ENCODE measurements at places on chromosomes 2 and 18.
A peak's percentile ranks its signal among the peaks of the same experiment; 100 is the strongest.

GRCh38 chr18:55869556-55870501, 281.8 kb upstream of the TCF4 start:
- DNase-seq = no peak

GRCh38 chr2:76296438-76296837, 585.7 kb upstream of the GCFC2 start:
- no peak for DNase-seq

DNA sequence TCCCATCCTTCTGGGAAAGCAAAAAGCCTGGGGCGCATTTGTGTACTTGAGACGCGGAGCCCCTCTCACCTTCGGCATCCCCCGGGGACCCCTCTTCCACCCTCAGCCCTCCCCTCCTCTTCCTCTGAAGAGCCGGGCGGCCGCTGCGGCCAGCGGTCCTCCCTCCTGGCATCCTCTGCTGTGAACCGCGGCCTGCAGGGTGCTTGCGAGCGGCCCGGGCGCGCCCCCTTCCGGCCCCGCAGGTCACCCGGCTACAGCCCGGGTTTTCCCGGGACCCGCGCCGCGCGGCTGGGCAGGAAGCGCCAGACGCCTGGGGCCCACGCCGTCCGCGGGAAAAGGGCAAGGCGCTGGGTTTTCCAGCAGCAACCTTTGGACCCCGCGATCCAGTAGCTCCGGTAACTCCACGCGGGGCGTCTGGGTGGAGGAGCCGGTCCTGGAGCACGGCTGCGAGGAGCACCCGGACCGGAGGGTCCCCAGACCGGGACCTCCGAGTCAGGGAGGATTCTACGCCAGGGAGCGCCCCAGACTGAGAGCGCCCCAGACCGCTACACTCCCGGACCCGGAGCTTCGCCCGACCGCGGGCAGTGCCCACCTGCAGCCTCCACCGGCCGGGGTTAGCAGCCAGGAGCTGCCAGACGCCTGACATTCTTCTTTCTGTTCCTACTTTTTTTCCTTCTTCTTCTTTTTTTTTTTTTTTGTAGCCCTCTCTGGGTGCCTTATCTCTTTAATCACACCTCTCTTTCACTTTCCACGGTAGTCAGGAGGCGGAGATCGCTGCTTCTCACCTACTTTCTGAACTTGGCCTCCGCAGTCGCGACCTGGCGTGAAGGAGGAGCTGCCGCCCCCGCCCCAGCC, at the start of gene IL18R1:
Gene IL18R1, plus strand, starts transcription at position 271 of the 855 bp plus-strand sequence. CDS start 6,865 bp downstream, outside the sequence.
- DNase-seq = peak; percentile 56

GRCh38 chr2:198587741-198588140, 783.3 kb downstream of the PLCL1 start:
- DNase-seq = no peak

- DNase-seq = no peak
These were observed 16.1 kb upstream of the STAT4 start for GRCh38 chr2:191166756-191167445.

- no peak for DNase-seq
These were observed 242.6 kb upstream of the FBXO11 start for GRCh38 chr2:48148841-48149430.

GRCh38 chr2:163625632-163626031, 110.2 kb downstream of the FIGN start:
- DNase-seq = no peak

GRCh38 chr18:71583252-71583651, 960.9 kb downstream of the CBLN2 start:
- no peak for DNase-seq

DNA sequence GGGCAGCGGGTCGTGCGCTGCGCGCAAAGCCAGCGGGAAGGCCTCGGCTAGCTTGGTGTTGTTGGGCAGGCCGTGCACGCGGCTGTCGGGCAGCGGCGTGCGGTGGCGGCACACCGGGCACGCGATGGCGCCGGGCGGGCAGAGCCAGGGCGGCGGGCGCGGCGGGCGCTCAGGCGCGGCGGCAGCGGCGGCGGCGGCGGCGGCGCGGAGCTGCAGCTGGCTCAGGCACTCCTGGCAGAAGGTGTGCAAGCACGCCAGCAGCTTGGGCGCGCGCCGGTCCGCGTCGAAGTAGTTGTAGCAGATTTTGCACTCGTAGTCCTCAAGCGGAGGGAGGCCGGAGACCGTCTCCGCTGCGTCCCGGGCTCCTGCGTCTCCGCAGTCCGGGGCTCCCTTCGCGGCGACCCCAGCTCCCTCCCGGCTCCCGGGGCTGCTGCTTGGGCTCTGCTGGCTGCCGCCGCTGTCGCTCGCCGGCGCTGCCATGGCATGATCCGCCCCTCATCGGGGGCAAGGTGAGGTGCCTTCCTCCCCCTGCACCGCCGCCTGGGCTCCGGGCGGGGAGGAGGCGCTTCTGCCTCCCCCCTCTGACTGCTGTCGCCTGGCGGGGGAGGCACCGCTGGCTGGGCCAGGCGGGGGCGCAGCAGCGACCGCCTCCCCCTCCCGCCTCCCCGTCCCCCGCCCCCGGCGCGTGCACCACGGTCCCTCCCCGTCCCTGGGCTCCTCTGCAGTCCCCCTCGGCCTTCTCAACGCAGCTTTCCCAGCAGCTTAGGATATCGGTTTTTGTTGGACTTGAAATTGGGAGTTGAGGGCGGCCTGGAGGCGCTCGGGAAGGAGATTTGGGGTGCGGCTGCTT, 21.0 kb upstream of the PAX3 start:
- DNase-seq = no peak

- DNase-seq = no peak
These were observed at the start of gene CLIP4 for GRCh38 chr2:29114946-29115609. CLIP4 (plus strand) TSS chr2:29115415; CDS start chr2:29121389, 5,974 bp downstream.

DNA sequence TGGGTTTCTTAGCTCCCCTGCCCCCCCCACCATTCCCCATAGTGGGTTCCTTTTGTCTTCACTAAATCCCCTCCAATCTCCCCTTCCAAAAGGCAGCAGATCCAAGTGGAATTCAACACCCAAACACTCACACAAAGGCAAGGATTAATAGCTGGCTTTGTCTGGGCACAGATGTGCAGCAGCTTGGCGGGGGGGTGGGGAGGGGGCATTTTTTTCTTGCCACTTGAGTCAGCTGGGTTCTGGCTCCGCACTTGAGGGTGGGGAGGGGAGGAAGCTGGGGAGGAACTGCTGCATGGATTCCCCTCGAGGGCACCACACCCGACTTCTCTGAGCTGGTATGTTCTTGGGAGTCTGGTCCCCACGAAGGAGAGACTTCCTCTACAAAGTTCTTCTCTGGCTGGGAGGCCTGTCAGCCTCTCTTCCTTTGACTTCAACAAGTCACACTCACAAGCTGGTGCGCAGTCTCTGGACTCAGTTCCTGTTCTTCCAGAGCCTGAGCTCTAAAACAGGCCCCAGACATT, 36.0 kb downstream of the SERTAD2 start:
- no peak for DNase-seq

- DNase-seq = no peak
These were observed 87.1 kb upstream of the LYPD1 start for GRCh38 chr2:132757002-132757589.

- DNase-seq = no peak
These were observed 11.8 kb downstream of the CHPF start for GRCh38 chr2:219531639-219532377.

GRCh38 chr2:122748552-122749011, 993.1 kb downstream of the TSN start:
- DNase-seq = no peak

GRCh38 chr2:160352500-160352899, 141.1 kb downstream of the RBMS1 start:
- DNase-seq = no peak

DNA sequence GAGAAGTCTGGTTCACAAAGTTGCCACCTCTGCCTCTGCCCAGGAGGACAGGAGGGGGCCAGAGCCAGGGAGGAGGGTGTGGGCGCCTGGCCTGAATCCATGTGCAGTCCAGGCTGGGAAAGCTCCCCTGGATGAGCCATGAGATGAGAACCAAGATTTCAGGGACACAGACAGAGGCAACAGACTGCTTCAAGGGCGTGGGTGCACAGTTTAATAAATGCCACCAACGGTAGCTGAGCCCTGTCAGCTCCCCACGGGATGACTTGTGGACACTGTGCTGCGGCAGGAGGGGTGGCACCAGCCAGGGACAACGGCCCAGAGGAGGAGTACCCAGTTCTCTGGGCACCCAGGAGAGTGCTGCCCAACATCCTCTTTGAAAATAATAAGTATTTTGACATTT, 15.2 kb downstream of the CAPG start:
- DNase-seq = no peak

DNA sequence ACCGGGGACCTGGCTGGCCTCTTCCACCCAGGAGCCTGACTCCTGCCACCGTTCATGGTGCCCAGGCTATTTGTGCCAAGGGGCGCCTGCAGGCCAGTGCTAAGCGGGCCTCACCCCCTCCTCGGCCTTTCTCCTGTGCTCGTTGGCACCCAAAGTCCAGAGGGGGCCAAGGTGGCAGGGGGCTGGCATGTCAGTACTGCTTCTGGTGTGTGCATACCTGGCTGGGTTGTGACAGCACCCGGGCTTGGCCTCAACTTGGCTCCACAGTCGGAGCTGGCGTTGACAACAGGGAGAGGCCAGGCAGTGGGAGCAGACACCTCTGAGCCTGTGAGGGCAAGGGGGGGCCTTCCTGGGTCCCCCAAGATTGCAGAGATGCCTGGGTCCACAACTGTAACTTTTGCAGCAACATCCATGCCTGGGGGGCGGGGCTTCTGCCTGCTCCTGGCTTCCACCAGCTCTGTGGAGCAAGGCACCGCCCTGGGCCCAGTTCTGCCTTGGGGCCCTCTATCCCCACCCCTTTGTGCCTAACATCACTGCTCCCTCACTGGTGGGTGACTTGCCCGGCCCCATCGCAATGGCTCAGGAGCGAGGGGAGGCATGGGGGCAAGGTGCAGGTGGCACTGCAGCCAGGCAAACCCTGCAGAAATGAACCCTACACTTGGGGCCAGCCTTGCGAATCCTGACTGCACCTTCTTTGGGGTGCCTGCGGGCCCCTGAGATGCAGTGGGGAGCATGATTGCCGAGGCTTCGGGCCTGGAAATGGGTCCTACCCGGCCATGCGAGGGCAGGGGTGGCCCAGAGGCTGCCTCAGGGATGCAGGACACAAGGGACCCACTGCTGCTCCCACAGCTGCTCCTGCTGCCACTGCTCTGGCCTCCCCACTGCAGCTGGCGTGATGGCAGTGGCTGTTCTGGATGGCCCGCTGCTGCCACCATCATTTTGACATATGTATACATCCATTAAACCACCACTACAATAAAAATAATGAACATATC, 35.9 kb downstream of the PTPN4 start:
- no peak for DNase-seq

DNA sequence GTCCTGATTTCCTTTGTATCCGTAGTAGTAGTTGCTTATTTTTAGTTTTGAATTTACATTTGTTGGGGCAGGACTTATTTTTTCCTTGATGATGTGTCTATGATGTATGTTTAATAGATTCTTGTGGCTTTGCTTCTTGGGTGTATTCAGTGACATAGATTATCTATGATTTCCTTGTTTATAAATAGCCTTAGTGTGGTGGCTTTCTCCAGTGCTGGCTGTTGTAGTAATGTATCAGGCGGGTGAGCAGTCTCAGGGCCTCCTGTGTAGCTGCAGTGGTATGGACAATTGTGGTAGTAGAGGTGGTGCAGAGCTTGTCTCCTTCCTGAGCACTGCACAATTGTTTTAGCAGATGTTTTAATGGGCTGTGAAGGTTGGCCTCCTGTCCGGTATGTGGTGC, 60.5 kb downstream of the SMCHD1 start:
- no peak for DNase-seq

- DNase-seq = no peak
These were observed 42.8 kb downstream of the METTL8 start for GRCh38 chr2:171390941-171391516.

- DNase-seq = no peak
These were observed 23.8 kb downstream of the SERTAD2 start for GRCh38 chr2:64629875-64630274.

GRCh38 chr2:221569871-221570270, 2.2 kb downstream of the EPHA4 start:
- DNase-seq = no peak

- peak; percentile 73 for DNase-seq
These were observed 19.6 kb downstream of the ANO7 start for GRCh38 chr2:241208058-241208457.

- no peak for DNase-seq
These were observed 495.8 kb downstream of the NRXN1 start for GRCh38 chr2:50535971-50536759.

- no peak for DNase-seq
These were observed 4.5 kb upstream of the SLC4A5 start for GRCh38 chr2:74347742-74348141.

DNA sequence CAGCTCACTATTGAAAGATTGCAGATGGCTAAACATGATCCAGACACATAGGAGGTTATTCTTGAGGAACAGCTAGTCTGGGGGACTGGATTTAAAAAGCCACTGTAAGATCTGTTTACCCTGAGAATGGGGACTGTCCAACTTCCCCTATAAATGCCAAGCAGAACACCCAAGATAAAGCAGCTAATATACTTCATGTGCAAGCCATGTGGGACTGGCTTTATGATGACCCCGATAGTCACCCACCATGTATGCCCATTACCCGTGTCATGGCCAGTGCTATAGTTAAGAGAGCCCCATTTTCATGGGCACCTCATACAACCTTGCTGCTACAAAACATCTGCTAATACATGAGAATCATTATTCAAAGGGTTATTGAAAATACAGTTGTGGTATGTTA, 16.0 kb downstream of the YPEL5 start:
- no peak for DNase-seq

DNA sequence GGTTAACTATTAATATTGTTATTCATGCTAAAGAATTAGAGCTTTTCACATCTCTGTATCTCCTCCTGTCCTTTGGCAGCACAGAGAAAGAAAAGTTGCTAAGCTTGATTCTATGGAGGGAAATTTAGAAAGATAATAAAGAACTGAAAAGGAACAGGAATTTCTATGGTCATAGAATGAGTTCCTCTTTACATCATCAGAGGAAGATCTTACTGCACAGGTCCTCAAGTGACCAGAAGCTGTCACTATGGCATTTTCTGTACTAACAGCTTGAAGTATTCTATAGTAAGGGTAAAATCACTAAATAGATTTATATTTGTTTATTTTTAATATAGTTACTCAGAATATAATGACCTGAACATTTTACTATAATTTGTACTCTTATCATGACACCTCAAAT, 6.0 kb upstream of the PRKD3 start:
- DNase-seq = no peak

- DNase-seq = no peak
These were observed 136.1 kb downstream of the TMEM200C start for GRCh38 chr18:5759194-5759593.

DNA sequence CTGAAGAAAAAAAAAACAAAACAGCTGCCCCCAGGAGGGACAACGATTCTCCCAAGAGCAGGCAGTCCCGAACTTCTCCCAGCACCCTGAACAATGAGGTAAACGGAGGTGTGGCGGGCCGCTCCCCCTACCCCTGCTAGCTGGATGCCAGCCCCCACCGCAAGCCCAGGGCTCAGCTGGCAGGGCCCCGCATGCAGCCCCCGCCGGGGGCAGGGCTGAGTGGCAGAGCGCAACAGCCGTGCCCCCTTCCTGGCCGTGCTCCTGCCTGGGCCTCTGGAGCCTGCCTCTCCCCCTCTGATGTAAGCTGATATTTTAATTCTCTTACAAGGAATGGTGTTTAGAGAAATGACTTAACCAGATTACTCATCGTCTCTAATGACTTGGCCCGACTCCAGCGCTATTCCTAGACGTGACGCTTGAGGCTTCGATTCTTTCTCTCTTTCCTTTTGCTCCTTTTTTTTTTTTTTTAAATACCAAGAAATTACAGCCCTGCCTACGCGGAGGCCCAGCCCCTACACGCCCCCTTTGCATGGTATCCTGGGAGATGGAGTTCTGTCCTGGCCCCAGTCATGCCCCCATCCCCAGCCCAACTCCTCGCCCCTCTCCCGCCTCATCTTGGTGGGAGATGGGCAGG, 4.6 kb upstream of the ARID5A start:
- peak; percentile 61 for DNase-seq

GRCh38 chr18:12238826-12239225, 15.3 kb upstream of the CIDEA start:
- no peak for DNase-seq

Data from hypothalamus (tissue), 51 donors.